RWPE1 (cell line): ENCODE measurements at places on chromosomes 12 and 14.

DNA sequence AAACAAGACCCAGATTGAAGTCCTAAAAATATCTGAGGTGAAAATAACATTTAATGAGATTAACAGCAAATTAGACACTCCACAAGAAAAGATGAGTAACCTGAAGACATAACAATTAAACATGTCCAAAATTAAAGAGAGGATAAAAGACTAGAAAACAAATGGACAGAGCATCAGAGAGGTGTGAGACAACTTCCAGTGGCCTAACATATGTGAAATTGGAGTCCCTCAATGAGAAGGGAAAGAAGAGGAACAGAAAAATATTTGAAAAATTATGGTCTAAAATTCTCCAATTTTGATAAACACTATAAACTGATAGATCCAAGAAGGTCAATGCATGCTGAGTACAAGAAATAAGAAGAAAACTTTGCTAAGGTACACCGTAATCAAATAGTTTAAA is 151.9 kb downstream of the KITLG start:
- DNase-seq = no peak

GRCh38 chr12:26274441-26275312 is 79.3 kb downstream of the SSPN start:
- peak; percentile 91 for DNase-seq

DNA sequence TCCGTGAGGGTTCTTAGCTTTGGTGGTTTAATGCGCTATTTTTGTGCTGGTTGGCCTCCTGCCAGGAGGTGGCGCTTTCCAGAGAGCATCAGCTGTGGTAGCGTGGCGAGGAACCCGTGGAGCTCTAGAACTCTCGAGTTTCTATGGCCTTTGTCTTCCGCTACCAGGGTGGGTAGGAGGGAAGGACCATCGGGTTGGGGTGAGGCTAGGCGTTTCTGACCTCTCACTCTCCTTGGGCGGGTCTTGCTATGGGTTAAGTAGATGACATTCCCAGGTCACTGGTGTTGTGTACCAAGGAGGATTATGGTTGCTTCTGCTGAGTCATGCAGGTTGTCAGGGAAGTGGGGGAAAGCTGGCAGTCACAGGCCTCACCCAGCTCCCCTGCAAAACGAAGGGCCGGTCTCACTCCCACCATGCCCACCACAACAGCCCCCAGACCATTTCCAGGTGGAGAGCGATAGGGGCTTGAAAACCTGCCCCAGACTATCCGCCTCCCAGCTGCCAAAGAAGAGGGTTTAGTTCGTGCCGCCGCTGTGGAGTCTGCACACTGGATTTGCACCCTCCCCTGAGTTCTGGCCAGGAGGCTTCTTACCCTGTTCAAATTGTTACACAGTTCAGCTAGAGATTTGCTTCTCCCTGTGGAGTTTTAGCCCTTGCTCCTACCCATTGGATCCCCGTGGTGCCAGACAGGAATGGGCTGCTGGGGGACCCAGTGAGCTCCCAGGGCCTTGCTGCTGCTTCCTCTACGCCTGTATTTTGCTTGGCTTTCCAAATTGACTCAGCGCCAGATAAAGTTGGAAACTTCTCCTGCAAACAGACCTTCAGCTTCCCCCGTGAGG is 21.9 kb downstream of the RNFT2 start:
- no peak for DNase-seq

DNA sequence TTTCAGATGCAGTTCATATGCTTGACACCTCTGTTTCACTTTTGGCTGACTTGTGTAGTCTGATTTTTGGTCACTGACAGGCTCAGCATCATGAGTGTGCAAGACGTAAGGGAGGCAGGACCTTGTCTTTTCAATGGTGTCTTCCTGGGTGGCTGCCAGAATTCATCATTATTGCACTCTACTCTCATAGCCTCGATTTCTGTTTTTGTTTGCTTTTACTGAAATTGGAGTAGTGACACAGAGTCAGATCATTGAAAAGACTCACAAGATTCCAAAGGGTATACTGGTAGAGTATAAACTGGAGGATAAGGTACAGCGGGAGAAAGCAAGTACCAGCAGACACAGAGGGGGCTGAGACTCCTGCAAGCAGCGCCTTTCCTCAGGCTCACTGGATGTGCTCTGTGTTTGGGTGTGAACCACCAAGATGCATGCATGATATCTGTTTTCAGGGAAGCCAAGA is 126.3 kb upstream of the FGD4 start:
- DNase-seq = no peak

DNA sequence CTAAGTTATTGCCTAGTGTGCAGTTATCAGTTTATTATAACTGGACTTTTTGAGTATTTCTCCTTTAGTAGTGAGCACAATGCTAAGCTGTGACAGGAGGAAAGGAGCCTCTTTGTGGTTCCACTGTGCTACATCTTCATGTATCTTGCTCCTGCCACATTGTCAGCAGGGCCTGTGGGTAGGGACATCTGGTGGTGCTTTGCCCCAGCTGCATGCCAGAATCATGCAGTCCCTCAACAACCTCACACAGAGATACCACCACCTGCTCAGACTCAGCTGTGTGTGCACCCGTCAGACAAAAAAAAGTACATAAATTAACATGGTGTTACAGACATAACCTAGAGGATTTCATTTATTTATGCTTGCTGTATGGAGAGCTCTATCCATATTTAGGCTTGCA is 51.1 kb downstream of the MIS18BP1 start:
- DNase-seq = no peak

DNA sequence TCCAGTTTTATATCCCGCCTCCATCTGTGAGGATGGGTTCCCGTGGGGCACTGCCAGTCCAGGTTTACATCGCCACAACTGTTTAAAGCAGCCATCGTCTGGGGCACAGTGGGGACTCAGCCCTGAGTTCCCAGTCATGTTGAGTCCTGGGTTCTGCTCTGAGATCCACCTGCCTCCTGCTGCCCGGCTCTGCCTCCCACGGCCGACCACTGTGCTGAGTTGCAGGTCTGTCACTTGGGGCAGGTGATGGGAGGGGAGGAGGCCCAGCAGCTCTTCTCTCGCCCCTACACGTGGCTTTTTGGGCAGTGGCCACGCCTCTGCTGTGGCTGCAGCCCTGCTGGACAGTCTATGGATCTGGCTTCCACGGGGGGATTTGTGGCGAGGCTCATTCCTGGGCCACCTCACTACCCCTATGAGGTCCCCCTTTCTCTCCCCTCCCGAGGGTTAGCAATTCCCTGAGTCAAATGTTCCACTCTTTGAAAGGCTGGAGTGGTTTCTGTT is 143.0 kb downstream of the ADGRD1 start:
- DNase-seq = no peak

DNA sequence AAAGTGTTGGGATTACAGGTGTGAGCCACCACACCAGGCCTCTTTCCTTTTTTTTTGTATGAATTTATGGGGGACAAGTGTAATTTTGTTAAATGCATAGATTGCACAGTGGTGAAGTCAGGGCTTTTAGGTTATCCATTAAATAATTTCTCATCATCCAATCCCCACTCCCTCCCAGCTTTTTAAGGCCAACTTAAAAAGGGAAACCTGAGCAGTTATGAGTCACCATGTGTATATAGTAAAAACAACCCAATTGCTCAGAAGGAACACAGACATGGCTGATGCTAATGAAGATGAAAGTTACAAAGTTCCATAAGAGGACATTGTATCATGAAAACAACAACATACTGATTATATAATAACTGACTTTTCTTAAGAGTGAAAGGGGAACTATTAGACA is 25.6 kb upstream of the ARID2 start:
- no peak for DNase-seq

DNA sequence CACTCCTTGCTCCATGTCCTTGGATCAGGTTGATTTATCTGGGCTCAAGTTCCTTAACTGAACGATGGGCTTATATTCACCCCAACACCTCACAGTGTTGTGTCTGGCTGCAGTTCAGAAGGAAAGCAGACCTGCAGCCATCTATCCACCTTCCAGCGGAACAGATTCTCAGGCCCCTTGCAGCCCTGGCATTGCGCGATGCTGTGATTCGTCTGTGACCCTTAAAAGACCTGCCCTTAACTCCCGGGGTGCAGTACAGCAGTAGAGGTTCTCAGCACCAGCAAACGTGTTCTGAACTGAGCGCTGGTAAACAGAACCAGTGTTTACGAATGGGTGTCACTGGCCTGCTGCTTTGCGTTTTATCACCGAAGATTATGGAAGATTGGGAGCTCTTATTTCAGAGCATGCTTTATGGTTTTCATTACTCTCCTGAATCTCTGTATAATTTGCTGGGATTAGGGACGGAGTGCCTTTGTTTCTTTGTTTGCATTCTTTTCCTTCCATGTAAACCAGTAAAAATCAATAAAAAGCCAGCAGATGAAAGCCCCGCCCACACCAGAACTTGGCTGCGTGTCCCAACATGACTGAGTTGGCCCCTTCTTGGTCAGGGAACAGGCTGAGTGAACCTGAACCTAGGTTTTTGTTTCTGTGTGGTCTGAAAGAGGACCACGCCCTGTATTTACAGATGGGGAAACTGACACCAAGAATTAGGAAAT is 286.7 kb upstream of the CRY1 start:
- peak; percentile 73 for DNase-seq

DNA sequence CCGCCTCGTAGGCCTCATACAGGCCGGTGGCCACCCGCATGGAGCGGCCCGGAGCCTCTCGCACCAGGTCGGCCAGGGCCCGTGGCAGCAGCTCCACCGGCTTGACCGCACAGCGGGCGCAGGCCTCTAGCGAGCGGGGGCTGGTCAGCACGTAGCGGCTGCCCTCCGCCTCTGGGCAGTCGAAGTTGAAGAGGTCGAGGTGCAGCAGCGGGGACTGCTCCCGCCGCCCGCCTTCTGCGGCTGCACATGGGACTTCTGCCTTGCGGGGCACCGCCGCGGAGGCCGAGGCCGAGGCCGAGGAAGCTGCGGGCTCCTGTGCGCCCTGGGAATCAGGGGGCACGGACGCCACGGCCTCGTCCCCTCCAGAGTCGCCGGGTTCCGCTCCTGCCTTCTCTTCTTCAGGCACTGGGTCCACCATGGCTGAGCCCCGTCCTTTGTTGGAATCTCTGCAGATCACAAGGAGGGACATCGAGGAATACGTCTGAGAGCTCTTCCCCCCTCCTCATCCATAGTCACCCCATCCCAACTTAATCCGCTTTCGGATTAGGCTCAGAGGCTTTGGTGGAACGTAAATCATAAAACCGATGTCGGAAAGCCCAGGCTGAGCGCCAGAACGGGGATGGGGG is 1.4 kb downstream of the CCDC177 start:
- DNase-seq = no peak

GRCh38 chr12:69978020-69978419 is 153.0 kb downstream of the MYRFL start:
- DNase-seq = no peak

- DNase-seq = no peak
These were observed 14.2 kb upstream of the ANKRD9 start for GRCh38 chr14:102523569-102524450.

- no peak for DNase-seq
These were observed 139.7 kb downstream of the KCNH5 start for GRCh38 chr14:62905566-62905965.

DNA sequence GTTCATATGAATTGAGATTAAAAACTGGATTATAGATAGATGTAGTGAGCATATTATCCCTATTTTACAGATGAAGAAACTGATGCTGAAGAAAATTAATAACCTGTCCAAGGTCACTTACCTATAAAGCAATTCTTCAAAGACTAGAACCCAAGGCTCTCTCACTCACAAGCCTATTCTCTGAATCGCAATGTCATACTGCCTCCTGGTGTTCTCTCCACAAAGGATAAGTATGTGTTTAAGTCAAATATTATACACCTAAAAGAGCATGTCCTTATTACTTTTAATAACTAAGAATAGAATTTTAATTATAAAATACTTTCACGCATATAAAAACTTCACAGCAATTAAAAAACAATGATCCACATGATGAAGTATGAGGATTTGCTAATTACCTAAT is 721.3 kb upstream of the USP15 start:
- DNase-seq = no peak

- DNase-seq = no peak
These were observed 143.9 kb upstream of the NAV3 start for GRCh38 chr12:77686760-77687159.

GRCh38 chr12:127546721-127547505 is 720.1 kb upstream of the TMEM132C start:
- DNase-seq = no peak

DNA sequence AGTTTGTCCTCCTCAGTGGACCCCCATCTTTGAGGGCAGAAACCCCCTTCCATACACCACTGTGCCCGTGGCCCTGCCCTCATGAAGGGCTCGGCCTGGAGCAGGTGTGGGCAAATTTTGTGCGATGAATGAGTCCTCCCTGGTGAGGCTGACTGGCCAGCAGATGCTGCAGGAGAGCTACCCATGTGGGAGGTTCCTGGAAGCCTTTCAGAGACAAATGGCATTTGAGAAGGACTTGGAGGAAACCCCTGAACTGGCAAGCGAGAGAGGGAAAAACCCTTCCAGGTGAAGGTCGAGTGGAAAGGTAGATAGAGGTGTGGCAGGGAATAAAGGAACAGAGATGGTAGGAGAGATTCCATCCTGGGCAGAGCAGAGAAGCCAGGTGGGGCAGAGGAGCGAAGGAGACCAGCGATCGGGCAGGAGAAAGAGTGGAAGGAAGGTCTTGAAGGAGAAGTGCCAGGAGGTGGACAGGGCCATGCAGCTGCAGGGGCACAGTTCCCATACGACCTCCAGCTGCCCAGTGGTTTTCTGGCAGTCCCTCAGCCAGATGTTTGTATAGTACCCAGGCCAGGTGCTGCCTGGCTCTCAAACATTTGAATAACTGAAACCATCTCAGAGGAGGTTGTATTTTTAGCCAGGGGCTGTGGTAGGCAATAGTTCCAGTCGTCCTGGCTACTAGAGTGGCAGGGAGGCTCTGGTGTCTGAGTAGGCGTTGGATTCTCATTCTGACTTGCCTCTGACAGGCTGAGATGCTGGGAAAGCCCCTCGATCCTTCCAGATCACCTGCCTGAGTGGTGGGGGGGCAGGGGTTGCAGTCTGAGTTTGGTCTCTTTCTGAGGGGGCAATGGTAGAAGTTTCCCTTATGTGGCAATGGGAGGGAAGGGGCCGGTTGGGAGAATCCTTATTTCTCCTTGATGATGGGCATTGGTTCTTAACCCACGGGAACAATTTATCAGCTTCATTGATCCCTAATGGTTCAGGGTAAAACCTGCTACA is 40.1 kb downstream of the FBXL14 start:
- no peak for DNase-seq

DNA sequence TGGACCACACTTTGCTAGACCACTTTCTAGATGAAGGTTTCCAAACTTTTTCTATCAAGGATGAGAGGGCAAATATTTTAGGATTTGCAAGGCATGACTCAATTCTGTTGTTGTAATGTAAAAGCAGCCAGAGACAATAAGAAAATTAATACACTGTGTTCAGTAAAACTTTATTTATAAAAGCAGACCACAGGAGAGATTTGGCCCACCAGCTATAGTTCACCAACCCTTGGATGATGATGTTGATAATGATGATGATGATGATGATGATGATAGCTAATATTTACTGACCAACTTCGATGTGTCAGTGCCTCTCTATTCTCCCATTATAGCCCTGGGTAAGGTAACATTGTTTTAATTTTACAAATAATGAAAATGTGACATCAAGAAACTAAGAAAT is 156.5 kb downstream of the BTG1 start:
- DNase-seq = no peak

- no peak for DNase-seq
These were observed 232.8 kb downstream of the MSRB3 start for GRCh38 chr12:65511134-65511834.
